ENCODE measurements at places on chromosomes 7 and 10.

- DNase-seq, result no peak
Measured at GRCh38 chr7:149721084-149721601, 52.2 kb downstream of the ZNF467 start.

GRCh38 chr7:124457841-124458240, 307.8 kb downstream of the GPR37 start:
- DNase-seq, result no peak

GRCh38 chr10:129385600-129385999, 81.4 kb upstream of the MGMT start:
- DNase-seq, result no peak

- DNase-seq, result no peak
Measured at GRCh38 chr10:69835875-69836730, 34.4 kb downstream of the COL13A1 start.

DNA sequence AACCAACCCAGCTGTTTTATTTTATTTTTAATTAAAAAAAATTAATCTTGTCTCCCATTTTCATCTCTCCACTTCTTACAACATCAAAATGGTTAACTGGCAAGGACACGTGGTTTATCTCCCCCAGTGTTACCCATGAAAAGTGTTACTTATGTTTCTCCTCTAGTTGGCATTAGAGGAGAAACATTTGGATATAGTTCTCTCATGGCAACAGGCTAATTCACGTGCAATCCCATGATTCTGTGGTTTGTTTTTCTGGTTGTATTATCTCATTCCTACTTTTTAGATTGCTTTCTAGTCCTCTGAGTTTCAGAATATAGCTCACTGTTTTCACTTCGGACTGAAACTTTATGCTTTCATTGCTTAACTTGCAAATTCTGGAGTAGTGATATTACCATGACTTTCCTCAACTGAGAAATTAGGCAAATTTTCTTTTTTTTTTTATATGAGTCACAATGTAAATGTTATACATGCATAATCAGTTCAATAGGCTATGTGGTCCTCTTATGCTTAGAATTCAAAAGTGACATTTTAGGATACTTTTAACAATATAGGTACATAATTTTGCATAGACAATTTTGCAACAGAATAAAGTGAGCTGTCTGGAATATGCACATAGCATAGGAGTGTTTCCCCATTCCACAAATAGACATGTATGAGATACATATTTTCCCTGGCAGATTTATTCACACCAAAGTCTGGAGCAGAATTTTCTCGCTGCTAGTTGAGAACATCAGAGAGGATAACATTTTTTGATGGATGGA, 43.0 kb downstream of the LHFPL3 start:
- DNase-seq, result no peak

DNA sequence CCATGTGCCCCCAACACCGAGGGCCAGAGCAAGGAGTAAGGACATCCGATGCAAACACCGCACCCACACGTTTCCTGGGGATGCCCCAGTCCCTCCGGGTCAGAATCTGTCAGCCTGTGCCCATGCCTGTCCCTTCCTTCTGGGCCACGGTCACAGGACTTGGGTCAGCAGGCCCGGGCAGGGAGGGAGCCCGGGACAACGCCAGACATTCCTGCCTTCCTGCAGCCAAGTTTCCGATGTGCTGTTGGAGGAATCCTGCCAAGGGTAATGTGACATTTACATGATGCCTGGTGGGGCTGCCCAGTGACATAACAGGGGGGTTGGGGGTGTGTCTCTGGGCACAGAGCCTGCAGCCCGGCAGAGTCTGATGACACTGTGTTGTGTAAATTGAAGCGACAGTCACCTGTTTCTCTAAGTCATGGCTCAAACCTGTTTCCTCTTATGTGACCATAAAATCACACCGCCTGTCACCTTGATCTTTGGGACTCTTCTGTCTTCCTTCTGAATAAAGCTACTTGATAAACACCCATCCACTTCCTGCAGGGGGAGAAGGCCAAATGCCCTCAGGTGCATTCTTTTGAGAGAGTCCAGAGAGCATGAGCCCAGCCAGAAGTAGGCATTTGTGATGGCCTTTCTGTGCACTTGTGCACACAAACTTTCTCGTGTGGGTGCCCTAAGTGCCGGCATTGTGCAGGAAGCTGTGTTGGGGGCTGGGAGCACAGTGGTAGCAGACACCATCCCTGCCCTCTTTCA, 175.3 kb upstream of the RHEB start:
- no peak for DNase-seq

- peak; percentile 52 for DNase-seq
Measured at GRCh38 chr10:129892548-129893052, 71.5 kb downstream of the EBF3 start.

DNA sequence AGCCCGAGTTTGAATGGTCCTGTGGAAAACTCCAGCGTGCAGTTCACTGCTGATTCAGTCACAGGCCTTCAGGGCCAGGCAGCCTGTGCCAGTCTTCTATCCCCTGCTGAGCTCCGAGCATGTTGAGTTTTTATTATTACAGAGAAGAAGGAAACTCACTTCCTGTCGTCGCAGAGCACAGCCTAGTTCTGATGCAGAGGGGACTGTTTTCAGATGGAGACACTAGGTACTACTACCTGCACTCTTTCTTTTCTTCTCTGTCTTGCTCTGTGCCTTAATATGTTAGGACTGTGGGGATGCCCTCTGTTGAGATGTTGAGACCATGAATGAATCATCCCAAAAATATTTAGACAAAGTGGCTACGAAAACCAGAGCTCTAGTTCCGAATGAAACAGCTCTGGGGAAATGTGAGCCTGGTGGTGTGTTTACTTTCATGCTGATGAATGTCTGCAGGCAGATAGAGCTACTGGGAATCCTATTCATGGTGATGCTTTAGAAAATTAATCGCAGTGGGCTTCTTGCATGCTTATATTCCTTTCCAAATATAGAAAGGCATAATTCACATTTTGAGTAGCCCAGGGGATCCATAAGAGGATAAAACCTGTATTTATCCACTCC, 29.6 kb downstream of the CASP7 start:
- peak; percentile 62 for DNase-seq

DNA sequence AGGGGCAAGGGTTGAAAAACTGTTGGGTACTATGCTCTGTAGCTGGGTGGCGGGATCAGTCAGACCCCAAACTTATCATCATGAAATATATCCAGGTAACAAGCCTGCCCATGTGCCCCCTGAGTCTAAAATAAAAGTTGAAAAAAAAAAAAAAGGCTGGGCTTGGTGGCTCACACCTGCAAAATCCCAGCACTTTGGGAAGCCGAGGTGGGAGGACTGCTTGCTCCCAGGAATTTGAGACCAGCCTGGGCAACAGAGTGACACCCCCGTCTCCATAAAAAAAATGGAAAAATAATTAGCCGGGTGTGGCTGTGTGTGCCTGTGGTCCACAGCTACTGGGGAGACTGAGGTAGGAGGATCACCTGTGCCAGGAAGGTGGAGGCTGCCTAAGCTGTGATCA, 83.5 kb downstream of the VIPR2 start:
- no peak for DNase-seq

GRCh38 chr10:43252783-43253341, 14.0 kb downstream of the RASGEF1A start:
- no peak for DNase-seq

- no peak for DNase-seq
Measured at GRCh38 chr10:71089162-71089561, 123.2 kb upstream of the UNC5B start.

GRCh38 chr7:27158436-27159265, 2.2 kb upstream of the HOXA7 start:
- no peak for DNase-seq

DNA sequence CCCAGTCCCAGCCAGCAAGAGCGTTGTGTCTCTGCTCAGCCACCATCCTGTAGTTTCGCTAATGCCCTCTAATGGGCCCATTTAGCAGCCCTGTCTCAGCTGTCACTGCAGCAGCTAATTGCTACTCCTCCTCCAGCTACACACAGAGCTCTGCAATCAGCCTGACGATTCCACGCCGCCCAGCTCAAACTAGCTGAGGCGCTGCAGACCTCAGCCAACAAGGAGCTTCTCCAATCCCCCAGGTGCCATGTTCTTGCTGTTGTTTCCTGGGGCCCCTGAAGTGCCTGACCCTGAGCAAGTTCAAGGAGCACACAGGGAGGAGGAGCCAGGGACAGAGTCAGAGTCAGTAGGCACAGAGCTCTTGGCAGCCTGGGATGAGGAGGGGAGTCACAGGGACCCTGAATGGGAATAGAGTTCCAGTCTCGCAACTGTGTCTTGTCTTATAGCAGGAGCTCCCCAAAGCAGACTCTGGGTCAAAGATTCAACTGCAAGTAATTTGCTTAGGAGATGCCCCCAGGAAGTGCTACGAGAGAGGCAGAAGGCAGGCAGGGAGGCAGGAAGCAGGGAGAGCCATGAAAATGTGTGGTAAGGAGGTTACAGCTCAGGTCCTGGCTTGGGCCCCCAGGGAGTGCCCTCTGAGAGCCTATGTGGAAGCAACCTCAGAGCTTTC, 135.8 kb upstream of the UNC5B start:
- DNase-seq, result no peak

DNA sequence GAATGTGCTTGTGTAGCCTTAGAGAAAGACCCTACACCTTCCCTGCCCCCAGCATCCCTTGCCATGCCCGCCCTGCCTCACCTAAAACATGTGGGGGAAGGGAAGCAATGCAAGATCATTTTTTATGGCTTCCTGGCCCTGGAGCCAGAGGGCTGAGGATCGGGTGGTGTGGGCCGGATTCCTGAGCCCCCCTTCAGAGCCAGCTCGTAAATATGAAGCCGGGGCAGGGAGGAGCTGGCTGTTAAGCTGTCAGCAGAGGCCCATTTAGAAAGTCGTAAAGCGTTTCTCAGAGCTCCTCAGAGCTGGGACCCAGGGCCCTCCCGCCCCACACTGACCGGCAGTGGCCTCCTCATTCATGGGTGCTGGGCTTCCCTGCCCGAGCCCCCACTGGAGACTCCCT, 23.9 kb downstream of the UNC5B start:
- no peak for DNase-seq

GRCh38 chr10:8468477-8468876, 414.0 kb downstream of the GATA3 start:
- no peak for DNase-seq

GRCh38 chr7:67652937-67653336, 656.3 kb downstream of the TYW1 start:
- DNase-seq, result no peak

DNA sequence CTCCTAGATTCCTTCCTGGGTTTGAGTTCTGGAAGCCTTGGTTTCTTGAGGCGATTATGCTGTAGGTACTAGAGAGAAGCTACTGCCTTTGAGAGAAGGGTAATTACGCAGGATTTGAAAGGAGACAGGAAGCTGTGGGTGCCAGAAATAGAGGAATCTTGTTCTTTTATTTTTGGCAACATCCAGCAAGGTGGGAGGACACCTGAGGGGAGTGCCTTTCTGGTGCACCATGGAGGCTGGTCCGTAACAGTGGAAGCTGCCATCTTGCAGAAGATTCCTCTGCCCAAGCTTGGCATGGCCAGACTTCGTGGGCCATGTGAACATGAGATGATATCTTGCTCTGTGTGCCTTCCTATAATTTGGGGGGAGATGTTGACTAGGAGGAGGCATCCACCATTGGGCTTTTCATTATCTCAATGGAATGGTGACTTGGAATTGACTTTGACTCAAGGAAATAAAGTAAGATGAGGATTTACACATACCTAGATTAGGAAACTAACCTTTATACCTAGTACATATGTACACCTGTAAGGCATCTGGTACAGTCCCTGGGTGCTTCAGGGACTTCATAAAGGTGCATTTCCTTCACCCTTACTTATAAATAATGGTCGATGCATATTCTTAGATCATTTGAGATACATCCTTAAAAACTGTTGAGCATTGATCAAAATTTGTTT, 98.2 kb downstream of the PFKFB3 start:
- no peak for DNase-seq

- no peak for DNase-seq
Measured at GRCh38 chr10:118816471-118817168, 61.9 kb upstream of the CACUL1 start.

DNA sequence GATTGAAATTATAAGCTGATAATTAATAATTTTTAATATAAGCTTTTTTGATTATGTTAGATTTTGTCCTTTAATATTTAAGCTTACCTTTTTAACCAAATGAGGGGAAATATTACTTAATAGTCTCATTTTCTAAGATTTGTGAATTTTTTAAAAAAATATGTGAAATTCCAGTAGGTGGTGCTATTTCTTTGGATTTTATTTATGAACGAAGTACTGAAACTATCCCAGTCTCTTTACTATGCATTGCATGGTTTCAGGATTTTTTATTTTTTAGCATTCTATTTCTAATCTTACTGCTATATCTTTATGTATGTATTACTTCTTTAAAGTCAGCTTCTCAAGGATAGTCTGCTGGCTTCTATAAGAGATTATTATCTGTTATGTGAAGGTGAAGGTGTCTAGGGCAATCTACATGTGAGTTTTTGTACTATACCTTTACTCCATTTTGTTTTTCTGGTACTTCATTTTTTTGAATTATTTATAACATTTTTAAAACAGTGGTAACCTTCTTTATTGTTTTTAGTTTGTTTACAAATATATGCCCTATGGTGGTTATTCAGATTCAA, 78.3 kb downstream of the ATRNL1 start:
- DNase-seq, result peak; percentile 18

GRCh38 chr7:2512179-2512661, 7.4 kb upstream of the LFNG start:
- peak; percentile 43 for DNase-seq

GRCh38 chr10:114902151-114902550, 35.8 kb upstream of the TRUB1 start:
- peak; percentile 34 for DNase-seq

DNA sequence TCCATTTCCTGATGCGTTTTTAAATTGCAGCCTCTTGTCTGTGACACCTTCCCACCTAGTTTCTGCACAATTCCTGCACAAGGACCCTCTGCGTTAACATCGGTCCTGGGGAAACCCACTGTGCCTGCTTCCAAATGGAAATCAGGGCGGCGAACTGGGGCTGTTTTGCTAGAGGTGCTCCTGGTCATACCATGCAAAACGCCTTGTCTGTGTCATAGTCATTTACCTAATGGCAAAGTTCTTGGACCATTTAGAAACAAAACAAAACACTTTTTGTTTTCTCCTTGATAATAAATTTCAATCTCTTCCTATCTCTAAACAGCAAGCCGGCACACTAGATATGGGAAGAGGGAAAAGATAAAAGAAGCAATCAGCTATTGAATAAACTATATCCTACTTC, 206.9 kb upstream of the KLF14 start:
- no peak for DNase-seq

GRCh38 chr7:4444106-4444505, 238.0 kb upstream of the FOXK1 start:
- DNase-seq, result no peak

DNA sequence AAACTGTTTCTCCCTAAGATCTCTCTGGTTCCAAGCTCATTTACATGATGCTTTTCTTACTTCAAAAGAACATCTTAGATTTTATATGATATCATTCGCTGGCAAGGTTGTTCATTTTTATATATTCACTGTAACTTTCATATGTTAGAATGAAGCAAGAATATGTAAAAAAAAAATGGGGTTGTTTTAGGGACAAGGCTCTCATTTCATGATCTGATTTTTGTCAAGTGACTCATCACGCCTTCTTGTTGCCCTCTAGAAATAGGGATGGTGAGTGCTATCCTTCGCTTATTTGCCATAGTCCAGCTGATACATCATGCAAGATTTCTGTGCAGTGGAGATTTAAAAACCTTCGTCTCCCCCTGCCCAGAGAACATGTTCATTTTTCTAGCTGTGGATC, 14.0 kb upstream of the CELF2 start:
- peak; percentile 37 for DNase-seq

All from fibroblast of the aortic adventitia (primary cell).